Tongue (tissue), 3 donors: ENCODE measurements at places on chromosomes 2 and 18. TPM values are rescaled to one million over a fixed set of nuclear protein-coding genes. Genes with fewer than 3 reads are reported as not detected.

UGT1A3 gene
- total RNA-seq = 0.51 TPM

TMEM131 gene
- 60.6 TPM for total RNA-seq

SH3RF3 gene
- 10.1 TPM for total RNA-seq

DHRS9 gene
- total RNA-seq = 1.6 TPM

C2orf78 gene
- not detected for total RNA-seq

PLEKHH2 gene
- 26.0 TPM for total RNA-seq

EMX1 gene
- not detected for total RNA-seq

GRCh38 chr2:37554155-37554510 is 117.3 kb downstream of the CDC42EP3 start:
- DNase-seq = no peak

DNA sequence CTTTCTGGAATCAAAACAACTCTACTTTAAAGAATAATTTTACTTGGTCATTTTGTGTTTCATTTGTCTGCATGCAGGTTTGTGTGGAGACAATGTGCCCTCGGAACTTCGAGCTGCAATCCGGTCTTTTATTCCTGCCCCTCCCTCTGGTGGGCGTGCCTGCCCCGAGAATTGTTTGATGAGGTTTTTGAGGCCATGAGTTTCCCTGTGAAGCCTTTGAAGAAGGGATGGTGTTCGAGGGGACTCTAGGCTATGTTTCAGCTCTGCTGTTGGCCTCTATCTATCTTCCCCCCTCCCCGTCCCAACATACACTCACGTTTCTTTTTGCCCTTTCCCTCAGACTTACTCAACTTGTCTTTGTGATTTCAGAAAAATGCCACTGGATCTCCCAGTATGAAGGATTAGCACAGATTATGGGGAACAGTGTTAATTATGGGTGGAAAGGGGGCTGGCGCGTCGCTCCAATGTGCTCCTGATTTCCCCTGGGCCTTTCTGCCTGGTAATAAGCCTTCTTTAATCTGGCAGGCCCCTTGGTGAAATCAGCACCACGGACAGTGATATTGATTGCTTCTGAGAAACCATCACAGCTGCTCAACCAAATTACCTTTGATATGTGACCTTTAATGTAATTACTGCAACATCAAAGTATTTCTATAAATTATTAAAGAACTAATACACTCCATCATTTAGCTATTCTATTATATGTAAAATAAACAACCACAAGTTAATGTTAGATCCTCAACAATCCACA is 82.2 kb downstream of the CELF4 start:
- peak; percentile 80 for DNase-seq

DNA sequence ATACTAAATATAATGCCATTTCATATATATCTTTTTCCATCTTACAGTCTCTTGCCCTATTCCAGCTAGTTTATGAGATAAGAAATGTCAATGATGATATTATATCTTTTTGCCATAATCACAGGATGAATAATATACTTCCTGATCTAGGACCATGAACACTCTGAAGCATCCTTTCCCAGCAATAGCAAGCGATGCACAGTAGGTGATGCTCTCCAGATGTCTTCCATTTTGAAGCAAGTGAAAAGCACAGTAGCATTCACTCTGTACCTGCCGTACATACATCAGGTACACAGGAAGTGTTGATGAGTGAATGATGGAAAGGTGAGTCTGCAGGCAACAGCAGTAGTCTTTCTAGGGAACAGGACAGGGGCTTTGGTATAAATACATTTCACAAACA is 8.6 kb upstream of the SULT1C4 start:
- DNase-seq = no peak

DNA sequence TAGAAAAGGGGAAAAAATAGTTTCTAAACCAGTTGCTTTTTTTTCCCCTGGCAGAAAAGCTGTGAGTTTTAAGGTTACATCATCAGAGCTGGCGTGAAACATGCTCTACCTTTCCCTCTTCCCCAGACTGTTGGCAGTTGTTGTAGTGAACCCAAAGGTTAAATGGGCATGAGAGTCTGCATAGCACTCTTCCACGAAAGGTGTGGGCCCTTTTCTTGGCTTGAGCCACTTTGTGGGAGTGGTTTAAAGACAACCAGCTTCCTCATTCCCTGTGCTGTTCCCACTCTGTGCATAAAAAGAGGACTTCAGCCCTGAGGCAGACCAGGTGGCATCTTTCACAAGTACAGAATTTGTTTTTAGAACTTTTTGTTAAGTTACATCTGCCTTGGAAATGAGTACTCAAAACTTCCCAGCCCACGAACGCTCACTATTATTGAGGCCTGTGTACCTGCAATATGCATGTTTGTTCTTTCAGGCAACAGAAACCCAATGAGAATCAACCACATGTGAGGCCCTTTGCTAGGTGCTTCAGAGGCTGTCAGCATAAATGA is 243.8 kb downstream of the BABAM2 start:
- peak; percentile 34 for DNase-seq

- no peak for DNase-seq
Measured at GRCh38 chr2:239689410-239689809, 288.6 kb upstream of the HDAC4 start.

DNA sequence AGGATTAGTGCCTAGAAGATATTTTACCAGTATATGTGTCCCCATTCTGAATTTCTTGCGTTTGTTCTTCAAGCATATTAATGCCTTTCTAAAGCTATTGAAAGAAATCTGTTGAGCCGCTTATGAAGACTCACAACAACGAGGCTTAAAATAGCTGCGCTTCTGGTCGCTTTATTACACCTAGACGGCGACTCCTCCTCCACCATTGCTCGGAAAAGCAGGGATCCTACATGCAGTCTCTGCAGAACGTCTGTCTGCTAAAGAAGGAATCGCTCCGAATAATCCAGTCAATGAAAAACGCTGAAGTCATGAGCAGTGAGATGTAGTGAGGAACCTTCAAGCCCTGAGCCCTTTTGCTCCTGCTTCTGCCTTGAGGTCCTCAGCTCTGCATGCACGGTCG is 94.8 kb upstream of the ZNF516 start:
- no peak for DNase-seq

DNA sequence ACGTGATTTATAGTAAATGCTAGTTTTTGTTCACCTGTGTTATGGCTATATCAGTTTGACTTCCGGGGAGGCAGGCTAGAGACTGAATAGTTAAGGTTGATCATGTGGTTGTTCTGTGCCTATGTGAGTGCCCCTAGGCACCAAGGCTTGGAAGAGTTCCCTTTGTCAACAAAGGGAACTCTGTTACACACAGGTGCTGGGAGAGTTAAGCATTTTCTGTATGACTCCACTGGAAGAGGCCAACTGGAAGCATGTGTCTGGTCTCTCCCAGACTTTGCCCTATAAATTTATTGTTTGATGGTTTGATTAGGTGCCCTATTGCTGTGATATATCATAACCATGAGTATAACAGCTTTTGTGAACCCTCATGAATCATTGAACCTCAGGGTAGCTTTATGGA is 63.8 kb downstream of the ARL6IP6 start:
- DNase-seq = no peak

DNA sequence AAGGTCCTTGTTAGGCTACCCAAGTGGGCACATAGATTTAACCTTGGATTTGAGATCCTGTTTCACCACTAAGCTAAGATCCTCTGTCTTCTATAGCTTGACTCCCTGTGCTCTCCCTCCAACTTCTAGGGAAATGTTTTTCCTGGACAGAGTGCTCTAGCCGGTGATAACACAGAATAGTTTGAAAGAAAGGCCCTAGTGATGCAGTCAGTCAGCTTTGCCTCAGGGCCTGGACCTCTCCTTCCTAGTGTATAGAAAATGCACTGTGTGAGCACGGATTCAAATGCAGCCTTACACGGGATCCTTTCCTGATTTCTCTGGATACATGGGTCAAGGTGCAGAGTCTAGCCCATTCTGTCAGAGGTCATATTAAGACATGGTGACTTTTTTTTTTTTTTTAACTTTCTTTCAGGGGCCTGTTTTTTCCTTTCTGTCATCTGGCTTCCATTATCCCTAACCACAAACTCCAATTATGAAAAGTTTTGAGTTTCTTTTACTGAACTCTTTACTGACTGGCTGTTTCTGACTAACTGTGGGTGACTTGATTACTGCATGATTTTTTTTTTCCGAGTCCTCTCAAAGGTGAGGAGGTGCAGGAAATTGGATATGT is 122.6 kb downstream of the LRP1B start:
- DNase-seq = peak; percentile 6

- peak; percentile 83 for DNase-seq
Measured at GRCh38 chr2:154623819-154624218, 74.7 kb upstream of the KCNJ3 start.

DNA sequence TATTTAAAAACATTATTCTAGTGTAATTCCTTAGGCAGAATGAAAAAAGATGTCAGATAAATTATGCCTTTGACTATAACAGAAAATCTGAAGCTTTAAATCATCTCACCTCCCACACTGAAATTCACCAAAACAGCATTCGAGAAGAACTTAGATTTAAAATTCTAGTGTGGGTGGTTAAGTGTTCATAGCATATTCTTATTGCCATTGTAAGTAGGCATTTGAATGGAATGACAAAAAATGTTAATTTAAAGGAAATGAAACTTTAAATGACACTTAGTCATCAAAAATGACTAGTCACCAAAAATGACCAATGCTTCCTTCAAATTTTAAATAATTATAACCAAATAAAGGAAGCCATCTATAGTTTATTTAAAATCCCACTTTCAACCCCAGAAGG is 7.0 kb upstream of the ZNF407 start:
- DNase-seq = no peak

GRCh38 chr2:210429403-210430137 is 47.0 kb downstream of the LANCL1 start:
- DNase-seq = no peak

DNA sequence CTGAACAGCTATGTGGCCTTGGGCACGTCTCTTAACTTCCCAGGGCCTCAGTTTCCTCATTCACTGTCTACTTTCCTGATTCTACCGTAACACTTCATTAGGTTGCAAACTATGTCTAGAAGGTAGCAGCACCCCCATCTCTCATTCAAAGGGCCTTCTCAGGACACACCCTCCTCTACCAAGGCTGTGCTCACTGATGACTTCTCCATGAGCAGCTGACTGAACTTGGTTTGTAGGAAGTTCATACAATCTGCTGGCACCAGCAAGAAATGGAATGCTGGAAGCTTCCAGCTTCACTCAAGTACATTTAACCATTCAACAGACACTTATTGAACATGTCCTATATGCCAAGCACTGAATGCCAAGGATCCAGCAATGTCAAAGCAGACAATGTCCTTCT is 250.8 kb upstream of the CTAGE1 start:
- DNase-seq = no peak

GRCh38 chr2:182318466-182319220 is 108.2 kb downstream of the PDE1A start:
- no peak for DNase-seq

- DNase-seq = no peak
Measured at GRCh38 chr2:29065068-29065811, 9.1 kb downstream of the PCARE start.

DNA sequence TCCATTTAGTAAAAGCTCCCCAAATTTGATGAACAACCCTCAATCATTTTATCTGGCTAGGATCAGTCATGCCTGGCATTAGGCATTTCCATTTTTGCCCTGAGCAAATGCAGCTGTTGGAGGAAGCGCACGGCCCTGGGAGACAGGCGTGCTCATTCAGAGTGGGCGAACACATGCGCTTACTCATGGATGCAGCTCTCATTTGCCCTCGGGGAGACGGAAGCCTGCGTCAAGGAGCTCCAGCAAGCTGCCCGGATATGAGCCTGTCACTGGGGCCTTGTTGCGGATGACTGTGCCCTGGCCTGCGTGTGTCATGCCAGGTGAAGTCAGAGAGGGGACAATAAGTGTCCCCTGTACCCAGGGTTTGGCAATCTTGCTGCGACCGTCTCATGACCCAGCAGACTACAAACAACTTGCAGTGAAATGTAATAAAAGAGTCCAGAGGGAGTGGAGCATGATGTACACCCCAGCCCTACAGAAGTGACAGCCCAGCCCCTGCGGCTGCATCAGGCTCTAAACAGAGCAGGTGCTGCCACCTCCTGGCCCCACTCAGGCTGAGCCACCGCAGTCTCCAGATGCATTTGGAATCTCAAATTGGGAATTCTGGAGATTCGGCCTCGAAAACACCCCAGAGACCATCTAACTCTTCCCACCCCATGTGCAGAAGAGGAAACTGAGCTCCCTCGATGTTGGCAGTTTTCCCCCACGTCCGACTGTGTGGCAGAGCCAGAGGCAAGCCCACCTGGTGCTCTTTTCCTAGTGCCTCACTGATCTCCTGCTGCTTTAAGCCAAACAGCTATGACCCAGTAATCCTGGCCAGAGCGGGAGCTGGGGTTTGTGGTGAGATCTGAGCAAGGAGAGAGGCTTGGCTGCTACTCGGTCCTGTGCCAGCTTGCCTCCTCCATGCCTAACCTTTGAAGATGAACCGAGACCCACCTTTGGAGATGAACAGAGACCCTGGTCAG is 105.0 kb upstream of the ALK start:
- DNase-seq = peak; percentile 77

GRCh38 chr2:220940646-220941045 is 631.5 kb downstream of the EPHA4 start:
- no peak for DNase-seq

- no peak for DNase-seq
Measured at GRCh38 chr2:95799892-95800291, 191.7 kb downstream of the ANKRD36C start.

DNA sequence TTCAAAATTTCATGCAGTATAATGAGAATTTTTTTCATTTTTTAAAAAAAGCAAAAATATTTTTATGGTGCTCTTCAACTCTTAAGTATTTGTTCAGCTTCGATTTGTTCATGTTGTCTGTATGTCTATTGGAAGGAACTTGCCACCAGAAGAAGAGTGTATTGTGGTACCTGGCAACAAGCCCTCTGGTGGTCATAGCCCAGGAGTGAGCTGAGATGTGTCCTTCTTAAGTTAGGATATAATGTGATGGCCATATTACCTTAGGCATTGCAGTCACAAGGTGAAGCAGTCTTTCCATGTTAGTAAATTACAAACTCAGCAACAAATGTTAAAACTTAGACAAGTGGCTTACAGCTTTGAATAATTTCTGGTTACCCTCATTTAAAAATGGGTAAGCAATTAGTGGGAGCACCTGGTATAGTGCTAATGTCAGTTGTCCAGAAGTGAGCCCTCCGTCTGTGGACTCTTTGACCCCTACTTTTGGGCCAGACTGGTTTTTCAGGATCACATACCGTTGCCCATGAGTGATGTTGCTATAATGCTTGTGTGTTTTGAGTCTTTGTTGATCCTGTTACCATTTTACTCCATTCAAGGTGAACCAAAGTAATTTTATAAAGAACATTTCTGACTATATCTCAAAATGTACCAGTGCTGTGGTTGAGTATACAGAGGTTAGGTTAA is 57.4 kb downstream of the MYO1B start:
- no peak for DNase-seq

DNA sequence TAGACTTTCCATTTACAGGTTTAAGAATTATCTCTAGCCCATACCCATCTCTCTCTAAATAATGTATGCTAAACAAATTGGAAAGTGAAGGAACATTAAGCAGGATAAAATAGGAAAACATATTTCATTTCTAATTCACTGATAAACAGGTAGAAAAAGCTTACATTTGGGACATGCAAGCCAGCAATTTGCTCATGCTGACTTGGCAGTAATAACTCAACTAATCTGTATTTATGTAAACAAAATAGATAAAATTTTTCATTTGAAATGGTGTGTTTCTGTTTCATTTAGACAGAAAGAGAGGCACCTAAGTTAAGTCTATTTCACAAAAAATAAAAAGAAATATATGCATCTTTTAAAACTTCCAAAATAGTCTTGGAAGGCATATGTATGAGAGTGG is 877.3 kb upstream of the LRRTM1 start:
- DNase-seq = no peak

GRCh38 chr2:78644854-78645253 is 380.6 kb upstream of the REG3G start:
- DNase-seq = no peak

GRCh38 chr18:7778181-7778580 is 211.1 kb downstream of the PTPRM start:
- no peak for DNase-seq

- DNase-seq = no peak
Measured at GRCh38 chr2:6784291-6784690, 81.4 kb downstream of the CMPK2 start.
